Activated T-helper 2 cell treated with anti-CD3 and anti-CD28 coated beads, Interferon-gamma antibody, Interleukin-2, Interleukin-4, amounts not matched to agents 10 μg/mL and 5 μg/mL and 100 μg/mL, durations not matched to agents 14 hours and 24 hours and 36 hours (primary cell): ENCODE measurements at places on chromosomes 2 and 18. TPM values are rescaled to one million over a fixed set of nuclear protein-coding genes. Genes with fewer than 3 reads are reported as not detected.

COL3A1 gene
- 0.16 and 0.43 TPM in 2 replicates for total RNA-seq

ASPRV1 gene
- total RNA-seq, result 1.0 and 1.1 TPM in 2 replicates

KIF1A gene
- 0.97 and 2.2 TPM in 2 replicates for total RNA-seq

DNA sequence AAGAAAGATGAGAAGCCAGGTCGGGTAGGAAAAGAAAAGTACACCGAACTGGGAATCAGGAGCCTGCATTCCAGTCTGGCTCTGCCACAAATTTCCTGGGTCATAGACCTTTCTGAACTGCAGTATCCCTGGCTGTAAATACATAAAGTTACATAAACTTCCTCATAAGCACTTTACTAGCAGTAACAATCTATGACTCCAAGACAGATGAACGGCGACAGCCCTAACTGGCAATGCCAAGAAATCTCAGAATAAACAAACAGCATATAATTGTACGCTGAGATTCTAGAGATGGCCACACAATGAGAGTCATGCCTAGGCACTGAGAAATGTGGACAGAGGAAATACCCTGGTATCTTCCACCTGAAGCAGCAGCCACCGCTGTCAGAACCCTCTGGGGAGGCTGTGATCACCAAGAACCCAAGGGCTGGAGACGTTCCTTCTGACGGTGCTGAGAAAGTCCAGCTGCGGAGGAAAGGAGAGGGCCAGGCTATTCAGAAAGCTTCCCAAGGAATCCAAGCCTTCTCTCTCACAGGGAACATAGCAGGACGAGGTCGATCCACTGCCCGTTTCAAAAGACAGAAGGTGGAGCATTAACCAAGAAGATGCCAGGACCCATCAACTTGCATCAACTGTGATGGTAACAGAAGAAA lies 89.3 kb upstream of the SLC66A3 start:
- no peak overlapping the region for H3K27ac ChIP-seq
- no peaks in the 10 kb centered on the region for H3K36me3 ChIP-seq
- no peak overlapping the region for H3K4me3 ChIP-seq
- peaks cover 14% of the 10 kb centered on the region for H3K27me3 ChIP-seq
- DNase-seq, result no peak
- no peaks in the 10 kb centered on the region for H3K4me1 ChIP-seq

DNA sequence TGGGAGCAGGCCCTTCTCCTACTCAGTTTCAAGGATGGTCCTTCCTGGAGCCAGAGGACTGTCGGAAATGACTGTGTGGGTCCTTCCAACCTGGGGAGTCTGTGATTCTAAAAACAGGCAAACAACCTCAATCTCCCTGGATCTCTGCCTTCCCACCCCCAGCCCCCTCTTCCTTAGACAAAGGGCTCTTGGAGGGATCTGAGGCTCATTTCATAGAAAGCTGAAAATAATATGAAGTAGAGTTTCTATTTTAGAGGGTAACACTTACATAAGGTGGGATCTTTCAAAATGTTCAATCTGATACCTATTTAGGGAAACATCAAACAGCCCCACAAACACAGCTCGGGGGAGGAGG lies 69.4 kb downstream of the RHOB start:
- no peak overlapping the region for H3K27ac ChIP-seq
- H3K4me1 ChIP-seq, result peaks cover 8% of the 10 kb centered on the region
- no peak overlapping the region for H3K4me3 ChIP-seq

- peak overlapping the region; percentile 61 for H3K27ac ChIP-seq
- DNase-seq, result no peak
- peaks cover 38% of the 10 kb centered on the region for H3K4me1 ChIP-seq
- H3K4me3 ChIP-seq, result no peak overlapping the region
- H3K36me3 ChIP-seq, result peaks cover 19% of the 10 kb centered on the region
- peaks cover 15% of the 10 kb centered on the region for H3K27me3 ChIP-seq
Measured at GRCh38 chr2:222427646-222428301, 3.4 kb downstream of the SGPP2 start.

MALL gene
- total RNA-seq, result 2.0 and 2.3 TPM in 2 replicates

DNA sequence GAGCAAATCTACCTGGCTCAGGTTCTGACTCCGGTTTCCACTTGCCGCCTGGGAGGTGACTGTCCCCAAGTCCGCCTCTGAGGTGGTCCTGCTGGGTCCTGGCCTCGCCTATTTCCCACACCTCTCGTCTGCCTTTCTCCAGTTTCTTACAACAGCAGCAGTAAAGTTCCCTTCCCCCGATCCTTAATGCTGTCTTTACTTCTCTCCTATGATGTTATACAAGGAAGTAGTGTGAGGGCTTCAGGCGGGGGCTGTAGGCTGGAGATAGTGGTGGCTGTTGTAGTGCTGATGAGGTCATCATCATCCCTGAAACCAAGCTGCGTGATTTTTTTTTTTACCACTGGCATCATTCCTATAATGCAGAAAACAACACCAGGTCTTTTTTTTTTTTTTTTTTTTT lies 18.9 kb downstream of the TGIF1 start:
- peaks cover 12% of the 10 kb centered on the region for H3K4me1 ChIP-seq
- no peak overlapping the region for H3K27ac ChIP-seq
- no peak overlapping the region for H3K4me3 ChIP-seq
- H3K36me3 ChIP-seq, result no peaks in the 10 kb centered on the region

DNA sequence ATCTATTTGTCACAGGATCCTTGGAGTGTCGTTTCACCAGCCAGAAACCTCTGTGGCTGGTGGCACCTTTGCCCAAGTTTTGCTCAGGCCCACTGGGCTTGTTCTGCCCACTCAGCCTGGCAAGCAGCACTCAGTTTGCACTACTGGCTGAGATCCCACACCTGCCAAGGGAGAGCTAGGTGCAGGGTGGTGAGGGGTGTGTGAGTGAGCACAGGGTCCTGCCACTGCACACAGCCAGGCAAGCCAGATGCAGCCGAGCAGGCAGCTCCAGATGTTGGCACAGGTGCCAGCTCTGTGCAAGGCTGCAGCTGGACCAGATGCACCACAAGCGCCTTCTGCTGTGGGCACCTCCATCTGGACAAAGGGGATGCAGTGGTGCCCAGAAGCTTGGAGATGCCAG lies 281.7 kb upstream of the UBE2E3 start:
- DNase-seq, result no peak
- H3K27me3 ChIP-seq, result no peaks in the 10 kb centered on the region
- no peak overlapping the region for H3K27ac ChIP-seq
- no peaks in the 10 kb centered on the region for H3K4me1 ChIP-seq

GRCh38 chr18:61883547-61883946 lies 9.3 kb downstream of the RNF152 start:
- peaks cover 25% of the 10 kb centered on the region for H3K27me3 ChIP-seq
- no peaks in the 10 kb centered on the region for H3K36me3 ChIP-seq
- no peaks in the 10 kb centered on the region for H3K4me1 ChIP-seq
- no peak overlapping the region for H3K4me3 ChIP-seq
